ENCODE measurements at places on chromosomes 13 and 19. TPM values are rescaled to one million over a fixed set of nuclear protein-coding genes. Genes with fewer than 3 reads are reported as not detected.

Gene SHKBP1
- total RNA-seq, result 78.4 TPM

DNA sequence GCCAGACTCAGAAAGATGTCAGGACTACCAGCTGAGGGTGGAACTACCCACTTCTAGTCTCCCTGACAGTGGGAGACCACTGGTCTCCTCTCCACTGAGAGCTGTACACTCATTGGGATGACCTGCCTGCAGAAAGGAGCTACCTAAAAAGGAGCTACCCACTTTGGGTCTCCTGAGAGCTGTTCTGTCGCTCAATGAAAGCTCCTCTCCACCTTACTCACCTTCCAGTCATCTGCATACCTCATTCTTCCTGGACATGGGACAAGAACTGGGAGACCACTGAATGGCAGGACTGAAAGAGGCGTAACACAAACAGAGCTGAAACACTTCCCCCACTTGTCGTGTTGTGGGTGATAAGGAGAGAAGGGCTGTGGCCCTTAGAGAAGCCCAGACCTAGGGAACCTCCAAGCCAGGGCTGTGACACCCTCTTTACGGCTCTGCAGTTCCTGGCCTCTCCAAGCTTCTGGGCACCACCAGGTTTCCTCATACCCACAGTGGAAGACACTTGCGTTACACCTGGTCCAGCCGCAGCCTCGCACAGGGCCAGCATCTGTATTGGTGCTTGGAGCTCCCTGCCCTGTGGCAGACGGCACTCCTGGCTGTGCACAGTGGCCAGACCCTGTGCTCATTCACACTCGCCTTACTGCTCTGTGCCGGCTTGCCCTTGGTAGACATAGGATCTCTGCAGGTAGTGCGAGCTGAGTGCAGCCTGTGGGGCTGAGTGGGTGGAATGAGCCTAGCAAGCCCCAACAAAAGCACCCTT is 54.9 kb upstream of the SLITRK6 start:
- no peaks in the 10 kb centered on the region for H3K36me3 ChIP-seq
- H3K27ac ChIP-seq, result no peak overlapping the region
- H3K27me3 ChIP-seq, result no peaks in the 10 kb centered on the region
- DNase-seq, result no peak

- H3K4me3 ChIP-seq, result no peak overlapping the region
- DNase-seq, result no peak
- no peaks in the 10 kb centered on the region for H3K36me3 ChIP-seq
- no peaks in the 10 kb centered on the region for H3K4me1 ChIP-seq
- no peak overlapping the region for H3K27ac ChIP-seq
- H3K27me3 ChIP-seq, result no peaks in the 10 kb centered on the region
These were observed 33.1 kb downstream of the SHANK1 start for GRCh38 chr19:50686310-50687032.

GRCh38 chr19:3644351-3645066 is 17.9 kb upstream of the CACTIN start:
- H3K27ac ChIP-seq, result no peak overlapping the region
- no peaks in the 10 kb centered on the region for H3K4me1 ChIP-seq
- no peak overlapping the region for H3K4me3 ChIP-seq
- H3K27me3 ChIP-seq, result no peaks in the 10 kb centered on the region
- peaks cover 60% of the 10 kb centered on the region for H3K36me3 ChIP-seq

GRCh38 chr13:58087566-58087965 is 456.0 kb downstream of the PCDH17 start:
- H3K36me3 ChIP-seq, result no peaks in the 10 kb centered on the region
- no peaks in the 10 kb centered on the region for H3K4me1 ChIP-seq
- no peaks in the 10 kb centered on the region for H3K27me3 ChIP-seq
- H3K27ac ChIP-seq, result no peak overlapping the region
- no peak for DNase-seq

DNA sequence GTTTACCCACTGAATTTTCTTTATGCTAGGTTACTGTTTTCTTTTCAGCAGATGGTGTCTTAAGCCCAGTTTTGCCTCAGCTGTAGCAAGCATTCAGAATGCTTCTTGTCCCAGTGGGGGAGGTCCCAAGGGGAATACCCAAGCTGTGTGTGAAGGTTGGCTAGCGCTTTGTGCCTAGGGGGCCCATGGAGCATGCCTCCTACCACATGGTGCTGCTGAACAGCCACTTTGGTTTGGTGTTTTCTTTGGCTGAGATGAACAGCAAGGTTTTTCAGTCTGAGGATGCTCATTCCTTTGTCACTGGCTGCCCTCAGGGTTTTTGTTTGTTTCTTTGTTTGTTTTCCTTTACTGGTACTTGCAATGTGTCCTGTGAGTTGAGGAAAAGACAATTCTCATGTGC is 99.0 kb downstream of the PCDH20 start:
- no peak for DNase-seq
- no peaks in the 10 kb centered on the region for H3K27me3 ChIP-seq
- no peaks in the 10 kb centered on the region for H3K4me1 ChIP-seq
- H3K27ac ChIP-seq, result no peak overlapping the region
- no peaks in the 10 kb centered on the region for H3K36me3 ChIP-seq
- no peak overlapping the region for H3K4me3 ChIP-seq

GRCh38 chr13:112576191-112576590 is 11.8 kb downstream of the TUBGCP3 start:
- no peaks in the 10 kb centered on the region for H3K36me3 ChIP-seq
- no peak overlapping the region for H3K4me3 ChIP-seq
- no peak overlapping the region for H3K27ac ChIP-seq
- DNase-seq, result no peak
- H3K4me1 ChIP-seq, result peaks cover 9% of the 10 kb centered on the region

Gene PDCD2L
- total RNA-seq, result 12.8 TPM

DNA sequence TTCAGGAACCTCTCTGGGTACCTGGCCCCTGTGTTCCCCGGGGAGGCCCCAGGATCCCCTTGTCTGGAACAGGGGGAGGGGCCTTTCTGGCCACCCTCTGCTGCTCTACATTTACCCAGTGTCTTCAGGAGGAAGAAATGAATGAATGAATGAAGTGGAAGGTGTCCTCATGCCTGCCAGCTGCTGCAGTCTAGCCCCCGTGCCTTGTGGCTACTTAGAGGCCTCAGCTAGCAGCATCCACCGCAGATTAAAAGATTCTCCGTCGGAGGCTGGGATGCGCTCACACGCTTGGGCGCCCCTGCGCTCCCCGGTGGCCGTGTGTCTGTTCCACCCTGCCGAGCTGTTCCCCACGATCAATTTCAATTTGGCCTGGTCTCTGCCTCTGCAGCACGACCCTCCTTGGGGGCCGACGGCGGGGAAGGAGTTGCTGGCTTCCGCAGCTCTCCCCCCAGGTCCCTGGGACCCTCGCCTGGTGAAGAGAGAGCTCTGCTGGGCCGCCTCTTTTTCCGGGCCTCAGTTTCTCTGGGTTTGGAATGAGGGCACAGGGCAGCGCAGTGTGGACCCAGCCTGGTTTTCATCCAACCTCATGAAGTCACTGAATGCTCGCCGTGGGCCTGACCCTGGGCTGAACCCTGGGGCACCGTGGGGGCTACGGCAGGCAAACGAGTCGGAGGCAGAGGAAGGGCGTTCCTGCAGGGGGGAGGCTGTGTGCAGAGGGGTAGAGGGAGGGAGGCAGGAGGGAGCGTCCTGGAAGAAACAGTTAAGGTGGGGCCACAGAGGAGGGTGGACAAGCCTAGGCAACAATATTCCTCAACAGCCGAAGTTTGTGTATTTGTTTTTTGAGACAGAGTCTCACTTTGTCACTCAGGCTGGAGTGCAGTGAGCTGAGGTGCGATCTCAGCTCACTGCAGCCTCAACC is 28.3 kb downstream of the EFNA2 start:
- no peak overlapping the region for H3K4me3 ChIP-seq
- no peaks in the 10 kb centered on the region for H3K36me3 ChIP-seq
- DNase-seq, result no peak
- H3K4me1 ChIP-seq, result peaks cover 9% of the 10 kb centered on the region
- H3K27ac ChIP-seq, result no peak overlapping the region

DNA sequence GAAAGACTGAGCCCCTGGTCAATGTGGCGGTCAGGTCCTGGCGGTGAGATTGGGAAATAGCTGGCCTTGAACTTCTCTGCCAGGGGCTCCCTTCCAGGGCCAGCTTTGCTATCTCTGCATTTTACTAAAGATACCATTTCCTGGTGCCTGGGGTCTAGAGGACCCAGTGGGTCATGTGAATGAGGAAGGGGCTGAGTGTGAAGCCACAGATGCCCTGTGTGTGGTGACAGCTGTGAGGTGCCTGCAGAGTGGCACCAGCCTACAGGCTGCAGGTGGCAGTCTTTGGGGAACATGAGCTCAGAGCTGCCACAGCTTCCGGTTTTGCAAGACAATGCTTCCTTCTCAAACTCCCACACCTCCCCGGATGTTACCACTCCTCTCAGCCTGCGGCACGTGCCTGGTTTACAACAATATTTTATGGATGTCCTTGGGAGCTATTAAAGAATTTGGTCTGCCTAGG is 5.2 kb upstream of the MLNR start:
- H3K36me3 ChIP-seq, result no peaks in the 10 kb centered on the region
- H3K4me1 ChIP-seq, result no peaks in the 10 kb centered on the region
- no peak for DNase-seq
- no peak overlapping the region for H3K27ac ChIP-seq
- H3K4me3 ChIP-seq, result no peak overlapping the region

DNA sequence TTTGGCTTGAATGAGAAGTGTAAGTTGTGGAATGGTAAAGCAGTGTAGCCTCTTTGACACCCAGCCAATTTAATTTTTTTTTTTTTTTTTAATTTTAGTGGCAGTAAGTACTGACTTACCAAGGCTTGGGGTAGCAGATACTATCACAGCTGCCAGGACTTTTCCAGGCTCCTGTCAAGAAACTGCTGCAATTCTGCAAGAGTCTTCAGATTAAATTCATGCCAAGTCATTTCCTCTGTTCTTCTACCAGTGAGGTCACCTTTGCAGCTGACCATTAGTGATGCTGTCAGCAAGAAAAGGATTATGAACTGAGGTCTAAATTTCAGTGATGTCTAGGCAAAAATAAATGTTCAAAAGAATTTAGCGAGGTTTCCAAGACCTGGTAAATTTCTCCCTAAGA is 91.2 kb downstream of the GGACT start:
- no peaks in the 10 kb centered on the region for H3K4me1 ChIP-seq
- no peak overlapping the region for H3K27ac ChIP-seq
- no peak overlapping the region for H3K4me3 ChIP-seq
- H3K27me3 ChIP-seq, result no peaks in the 10 kb centered on the region
- DNase-seq, result no peak

Gene SPACA4
- not detected for total RNA-seq

GRCh38 chr19:6971366-6971765 is 49.9 kb downstream of the MBD3L2B start:
- no peak for DNase-seq
- no peaks in the 10 kb centered on the region for H3K27me3 ChIP-seq
- no peak overlapping the region for H3K27ac ChIP-seq

Gene BORA
- 2.6 TPM for total RNA-seq
